ENCODE measurements at places on chromosomes 6 and 20. TPM values are rescaled to one million over a fixed set of nuclear protein-coding genes. Genes with fewer than 3 reads are reported as not detected.
A peak's percentile ranks its signal among the peaks of the same experiment; 100 is the strongest.

VGLL2 gene
- not detected for total RNA-seq

SLC52A3 gene
- total RNA-seq, result 15.6 TPM

HTR1E gene
- not detected for total RNA-seq

DNA sequence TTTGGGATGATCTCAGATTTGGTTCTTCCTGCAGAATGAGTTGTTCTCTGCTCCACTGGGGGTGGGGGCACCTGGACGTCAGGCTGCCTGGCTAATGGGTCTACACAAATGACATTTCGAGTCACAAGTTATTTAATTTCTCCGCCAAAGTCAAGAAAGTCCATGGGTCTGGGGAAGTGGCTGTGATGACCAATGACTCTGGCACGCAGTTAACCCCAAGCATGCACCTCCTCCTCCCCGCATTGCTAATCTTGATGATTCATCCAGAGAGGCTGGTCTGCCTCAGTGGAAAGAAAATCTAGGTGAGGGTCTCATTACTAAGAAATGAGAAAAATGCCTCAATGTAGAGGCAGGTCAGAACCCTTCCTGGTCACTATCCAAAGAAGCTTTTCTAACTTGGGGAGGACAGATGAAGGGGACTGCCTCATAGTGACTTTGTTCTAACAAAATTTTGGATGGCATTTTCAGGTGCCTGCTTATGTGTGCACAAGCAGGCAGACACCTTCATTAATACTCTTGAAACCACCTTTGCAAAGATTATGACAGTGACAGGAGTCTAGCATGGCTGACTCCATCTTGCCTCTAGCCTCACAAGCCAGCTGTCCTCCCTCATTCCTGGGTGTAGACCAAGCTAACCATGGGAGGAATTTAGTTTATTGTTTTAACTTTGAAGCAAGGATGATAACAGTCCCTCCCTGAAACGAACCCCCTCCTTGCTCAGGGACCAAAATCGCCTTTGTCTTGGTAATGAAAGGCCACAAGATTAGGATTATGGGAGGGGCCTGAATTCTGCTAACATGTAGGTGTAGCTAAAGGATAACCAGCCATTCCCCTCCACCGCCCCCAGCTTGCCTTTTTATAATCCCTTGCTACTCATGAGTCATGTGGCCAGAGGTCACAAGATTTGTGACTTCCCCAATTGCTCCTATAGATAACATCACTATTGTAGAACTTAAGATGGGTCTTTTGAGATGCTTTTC lies 98.6 kb upstream of the MRPS10 start:
- peak; percentile 77 for DNase-seq
- no peaks in the 10 kb centered on the region for H3K36me3 ChIP-seq
- H3K27me3 ChIP-seq, result no peaks in the 10 kb centered on the region
- peaks cover 3% of the 10 kb centered on the region for H3K4me1 ChIP-seq
- no peak overlapping the region for H3K4me3 ChIP-seq

DNA sequence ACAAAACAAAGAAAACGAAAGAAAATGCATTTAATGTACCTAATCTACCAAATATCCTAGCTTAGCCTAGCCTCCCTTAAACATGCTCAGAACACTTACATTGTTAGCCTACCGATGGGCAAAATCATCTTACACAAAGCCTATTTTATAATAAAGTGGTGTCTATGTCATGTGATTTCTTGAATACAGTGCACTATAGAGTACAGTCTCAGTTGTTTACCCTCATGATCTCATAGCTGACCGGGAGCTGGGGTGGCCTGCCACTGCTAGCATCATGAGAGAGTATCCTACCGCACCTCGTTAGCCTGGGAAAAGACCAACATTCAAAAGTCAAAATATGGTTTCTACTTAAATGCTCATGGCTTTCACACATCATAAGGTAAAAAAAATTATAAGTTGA lies 16.6 kb downstream of the GCNT2 start:
- no peak overlapping the region for H3K4me3 ChIP-seq
- H3K36me3 ChIP-seq, result no peaks in the 10 kb centered on the region
- no peak overlapping the region for H3K27ac ChIP-seq

All from colonic mucosa (tissue), 4 donors.